ENCODE measurements at places on chromosomes 5 and 9. TPM values are rescaled to one million over a fixed set of nuclear protein-coding genes. Genes with fewer than 3 reads are reported as not detected.
A peak's percentile ranks its signal among the peaks of the same experiment; 100 is the strongest.

GRCh38 chr5:143826951-143827444 is 15.0 kb downstream of the HMHB1 start:
- no peak for DNase-seq

DNA sequence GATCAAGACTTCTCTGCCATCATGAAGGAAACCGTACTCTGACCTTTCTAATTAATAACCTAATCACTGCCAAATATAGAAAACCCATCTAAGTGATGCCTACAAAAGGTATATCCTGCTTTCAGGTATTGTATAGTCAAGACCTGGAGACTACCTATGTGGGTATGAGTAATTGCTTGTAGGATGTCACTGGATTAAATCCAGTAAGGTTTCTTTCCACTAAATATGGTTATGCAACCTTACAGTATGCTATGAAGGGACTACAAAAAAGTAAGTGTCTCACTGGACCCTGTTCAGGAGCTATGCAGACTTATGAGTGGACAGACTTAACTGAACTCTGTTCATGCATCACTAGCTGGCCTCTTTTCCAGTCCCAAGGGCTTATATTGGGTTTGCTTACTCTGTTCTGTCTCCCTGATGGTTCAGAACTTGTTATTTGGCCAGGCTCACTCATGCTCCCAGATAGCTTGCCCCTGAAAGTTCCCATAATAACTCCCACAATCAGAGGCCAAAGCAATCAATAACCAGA is 51.1 kb downstream of the PDE6A start:
- no peak for DNase-seq

GRCh38 chr5:149062371-149063016 is 368 bp downstream of the SH3TC2 start:
- no peak for DNase-seq

- no peak for DNase-seq
These were observed 97.7 kb downstream of the SLC44A1 start for GRCh38 chr9:105342147-105342505.

DNA sequence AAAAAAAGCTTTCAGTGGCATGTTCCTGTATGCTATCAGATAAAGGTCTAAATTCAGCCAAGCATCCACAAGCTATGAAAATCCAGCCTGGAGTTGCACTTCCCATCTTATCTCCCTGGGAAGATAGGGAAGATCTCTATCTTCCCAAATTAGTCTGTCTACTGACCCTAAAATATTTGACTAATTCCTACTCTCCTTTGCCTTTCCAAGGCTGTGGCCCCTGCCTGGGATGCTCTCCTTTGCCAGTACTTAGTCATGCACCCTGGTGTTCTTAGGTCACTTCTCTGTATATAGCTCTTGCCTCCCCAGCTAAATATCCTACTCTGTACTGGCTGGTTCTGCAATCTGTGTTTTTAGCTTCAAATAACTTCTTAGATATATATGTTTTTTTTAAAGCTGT is 44.0 kb upstream of the PLPP1 start:
- no peak for DNase-seq

DNA sequence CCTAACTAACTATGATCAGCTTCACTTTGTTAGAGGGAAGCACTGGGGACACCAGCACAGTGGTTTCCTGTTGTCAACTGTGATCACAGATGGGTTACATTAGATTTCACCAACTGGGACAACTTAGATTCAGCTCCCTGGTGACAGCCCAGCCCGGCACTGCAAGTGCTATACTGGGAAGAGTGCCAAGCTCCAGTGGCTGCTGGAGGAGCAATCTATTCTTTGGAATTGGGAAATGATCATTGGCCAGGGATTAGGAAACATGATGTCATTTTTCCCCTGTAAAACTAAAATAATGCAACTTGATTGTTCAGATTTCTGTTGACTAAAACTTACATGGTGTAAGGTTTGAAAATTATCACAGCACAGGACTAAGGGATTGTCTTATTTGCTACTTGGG is 33.2 kb downstream of the PTGR1 start:
- DNase-seq, result no peak

Gene MYOZ3
- 0.57 TPM for total RNA-seq

- peak; percentile 41 for DNase-seq
These were observed 33.0 kb downstream of the TENT4A start for GRCh38 chr5:6746244-6746643.

DNA sequence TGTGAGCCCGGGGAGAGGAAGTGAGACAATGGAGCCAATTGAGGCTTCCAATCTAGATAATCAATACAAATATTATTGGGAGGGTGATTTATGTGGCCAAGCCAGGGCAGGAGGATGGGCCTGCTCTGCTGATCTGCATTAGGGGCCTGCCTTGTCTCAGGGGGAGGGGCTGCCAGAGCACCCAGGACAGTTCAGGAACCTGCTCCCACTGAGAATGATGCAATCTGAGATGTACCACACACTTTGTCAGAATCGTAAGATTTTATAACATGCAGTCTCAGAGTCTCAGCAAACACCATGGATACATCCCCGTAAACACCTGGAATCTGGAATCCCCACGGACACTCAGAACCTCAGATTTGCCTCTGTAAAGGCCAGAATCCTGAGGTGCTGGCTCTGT is 19.3 kb downstream of the FGF18 start:
- no peak for DNase-seq

Gene CDC20B
- not detected for total RNA-seq

Gene TRMO
- total RNA-seq, result 8.7 TPM

- DNase-seq, result no peak
These were observed 93.2 kb upstream of the GAS1 start for GRCh38 chr9:87040410-87041009.

DNA sequence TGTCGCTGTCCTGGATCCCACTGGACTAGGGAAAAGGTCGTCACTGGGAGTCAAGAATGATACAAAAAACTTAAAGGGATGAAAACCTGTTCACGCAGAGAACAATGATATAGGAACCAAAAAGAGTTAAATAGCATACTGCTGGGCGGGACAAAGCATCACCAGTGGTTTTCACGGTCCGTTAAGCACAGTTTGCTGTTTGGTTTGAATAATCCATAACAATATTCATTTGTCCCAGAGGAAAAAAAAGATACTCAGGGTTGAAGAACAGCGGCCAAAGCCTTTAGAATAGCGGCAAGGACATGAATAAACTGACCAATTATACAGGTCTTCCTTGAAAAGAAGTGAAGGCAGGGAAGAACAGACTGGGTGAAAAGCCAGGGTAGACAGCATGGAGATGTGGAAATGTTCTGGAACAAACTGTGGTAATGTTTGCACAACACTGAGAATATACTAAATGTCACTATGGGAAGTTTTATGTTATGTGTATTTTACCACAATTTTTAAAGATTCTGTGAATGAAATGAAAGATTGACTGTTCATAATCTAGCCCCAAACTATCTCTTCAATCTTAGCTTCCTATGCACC is 60.8 kb downstream of the MTMR12 start:
- DNase-seq, result no peak

GRCh38 chr9:113748135-113748534 is 128.0 kb upstream of the ZNF618 start:
- DNase-seq, result no peak

DNA sequence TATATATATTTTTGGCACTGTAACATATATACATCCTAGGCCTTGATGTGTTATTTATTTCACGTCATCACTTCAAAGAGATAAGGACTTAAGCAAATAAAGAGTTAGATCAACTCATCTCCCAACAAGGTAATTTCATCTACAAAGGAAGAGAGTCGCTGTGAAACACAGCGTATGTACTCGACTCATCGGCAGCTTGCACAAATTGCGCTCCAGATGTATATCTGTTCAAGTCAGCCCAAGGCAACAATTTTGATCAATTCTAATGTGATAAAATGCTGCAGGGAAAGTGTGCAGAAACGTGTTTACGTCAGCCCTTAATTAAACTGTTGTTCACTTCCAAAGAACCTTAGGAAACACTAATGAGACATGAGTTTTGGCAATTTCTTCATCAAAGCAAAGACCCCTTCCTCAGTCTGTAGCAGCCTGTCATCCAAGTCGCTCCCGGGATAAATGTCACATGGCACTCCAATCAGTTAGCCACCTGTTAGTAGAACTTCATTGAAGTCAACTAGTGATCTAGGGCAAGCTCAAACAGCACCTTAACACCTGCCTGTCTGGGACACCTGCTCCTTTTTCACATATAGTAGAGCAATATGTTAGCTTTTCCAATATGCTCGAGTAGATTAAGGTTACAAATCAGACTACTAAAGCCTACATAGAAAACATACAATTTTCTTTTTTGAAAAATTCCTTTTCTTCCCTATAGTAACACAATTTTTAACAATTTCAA is 182.4 kb downstream of the NFIB start:
- no peak for DNase-seq

GRCh38 chr5:4949108-4949507 is 191.0 kb upstream of the ADAMTS16 start:
- no peak for DNase-seq

DNA sequence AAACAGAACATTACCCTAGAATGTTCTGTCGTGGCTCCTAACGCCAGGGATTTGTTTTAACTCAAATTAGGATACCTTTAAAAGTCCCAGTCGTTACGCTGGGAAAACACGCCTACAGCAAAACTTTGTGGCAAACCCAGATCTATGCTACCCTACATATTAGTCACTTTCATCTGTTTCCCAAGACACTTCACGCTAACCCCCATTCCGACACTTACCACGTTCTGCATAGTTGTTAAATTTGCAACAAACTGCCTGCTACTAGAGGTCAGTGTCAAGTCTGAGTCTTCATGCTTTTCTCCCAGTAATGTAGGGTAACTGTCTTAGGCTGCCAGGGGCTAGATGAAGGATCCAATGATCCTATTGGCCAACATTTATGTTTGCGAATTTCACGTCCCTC is 140.3 kb downstream of the RASEF start:
- no peak for DNase-seq

DNA sequence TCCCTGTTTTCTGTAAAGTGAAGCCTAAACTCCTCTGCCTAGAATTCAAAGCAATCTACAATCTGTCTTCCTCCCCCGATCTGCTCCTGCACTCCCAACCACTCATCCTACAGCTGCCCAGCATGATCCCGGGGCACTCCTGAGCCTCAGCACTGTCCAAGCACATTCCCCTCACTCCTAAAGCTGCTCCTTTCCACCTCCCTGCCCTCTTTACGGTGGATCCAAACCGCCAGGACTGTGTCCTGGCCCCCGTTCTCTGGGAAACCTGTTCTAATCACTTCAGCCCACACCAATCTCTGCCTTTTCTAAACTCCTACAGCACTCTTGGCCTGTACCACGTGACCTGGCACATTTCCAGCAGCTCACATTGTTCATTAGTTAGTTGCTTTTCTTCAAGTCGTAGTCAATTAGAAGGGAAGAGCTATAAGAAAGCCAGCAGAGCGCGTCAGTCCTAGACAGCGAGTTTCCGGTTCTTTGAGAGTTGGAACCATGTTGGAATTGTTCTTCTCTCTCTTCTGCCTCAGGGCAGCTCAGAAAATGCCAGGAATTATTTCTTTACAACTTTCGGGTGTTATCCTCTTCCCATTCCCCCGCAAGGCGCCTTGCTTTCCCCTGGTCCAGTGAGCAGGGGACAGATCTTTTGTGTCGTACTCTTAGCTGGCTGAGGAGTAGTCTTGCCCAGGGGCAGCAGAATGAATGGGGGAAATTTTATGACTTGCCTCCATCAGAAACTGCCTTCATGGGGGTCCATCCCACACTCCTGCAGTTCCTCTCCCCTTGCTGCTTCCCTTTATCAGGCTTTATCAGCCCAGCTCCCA is 60.7 kb downstream of the NRG2 start:
- peak; percentile 41 for DNase-seq

DNA sequence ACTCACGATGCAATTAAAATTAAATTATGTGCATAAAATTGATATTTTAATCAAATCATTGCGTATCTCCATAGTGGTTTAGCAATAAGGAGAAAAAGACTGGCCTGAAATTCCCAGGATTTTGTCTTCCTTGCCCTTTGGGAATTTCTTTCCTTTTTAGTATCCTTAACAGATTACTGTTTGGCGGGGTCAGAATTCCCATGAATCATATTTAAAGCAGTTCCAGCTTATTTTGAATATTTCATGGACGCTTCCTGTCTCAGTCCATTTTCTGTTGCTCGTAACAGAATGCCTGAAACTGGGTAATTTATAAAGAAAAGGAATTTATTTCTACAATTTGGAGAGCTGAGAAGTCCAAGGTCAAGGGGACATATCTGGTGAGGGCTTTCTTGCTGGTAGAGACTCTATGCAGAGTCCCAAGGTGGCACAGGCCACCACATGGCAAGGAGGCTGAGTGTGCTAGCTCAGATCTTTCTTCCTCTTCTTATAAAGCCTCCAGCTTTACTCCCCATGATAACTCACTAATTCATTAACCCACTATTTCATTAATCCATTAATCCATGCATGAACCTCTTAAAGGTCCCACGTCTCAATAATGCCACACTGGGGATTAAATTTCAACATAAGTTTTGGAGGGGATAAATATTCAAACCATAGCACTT is 37.8 kb downstream of the CDH6 start:
- no peak for DNase-seq

DNA sequence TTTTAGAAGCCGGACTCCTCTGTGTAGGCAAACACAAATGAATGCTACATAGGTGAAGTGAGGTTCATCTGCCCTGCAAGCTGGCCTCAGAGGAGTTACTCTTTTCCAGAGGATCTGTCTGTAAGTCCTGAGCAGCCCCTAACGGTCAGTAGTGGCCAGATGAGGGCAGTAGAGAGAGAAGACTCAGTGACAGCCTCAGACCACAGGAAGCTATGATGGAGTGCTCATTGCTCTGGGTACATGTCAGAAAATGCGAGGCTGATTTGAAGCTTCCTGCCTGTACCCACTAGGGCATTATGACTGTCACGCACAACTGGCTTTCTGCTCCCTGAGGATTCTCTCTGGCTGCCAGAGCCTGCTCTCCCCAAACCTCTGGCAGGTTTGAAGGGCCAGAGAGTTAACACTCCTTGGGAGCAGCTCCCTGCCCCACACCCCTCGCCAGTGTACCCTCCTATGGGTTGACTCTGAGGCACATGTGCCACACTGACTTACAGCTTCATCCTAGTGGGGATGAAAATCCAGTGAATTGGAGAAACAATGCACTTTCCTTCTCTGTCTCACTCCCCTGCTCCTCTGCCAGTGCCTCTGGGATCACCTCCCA is 141.5 kb downstream of the GABRG2 start:
- DNase-seq, result no peak

DNA sequence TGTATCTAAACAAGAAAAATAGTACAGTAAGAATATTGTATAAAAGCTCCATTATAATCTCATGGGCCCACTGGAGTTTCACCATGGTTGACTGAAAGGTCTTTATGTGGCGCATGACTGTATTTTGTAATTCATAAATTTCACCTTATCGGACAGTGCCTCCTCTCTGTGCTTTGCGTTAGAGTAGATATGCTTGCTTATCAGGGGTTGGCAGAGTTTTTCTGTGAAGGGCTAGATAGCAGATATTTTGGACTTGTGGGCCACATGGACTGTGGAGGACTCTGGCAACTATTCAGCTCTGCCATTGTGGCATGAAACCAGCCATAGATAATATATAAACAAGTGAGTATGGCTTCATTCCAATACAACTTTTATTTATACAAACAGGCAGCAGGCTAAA is 23.2 kb downstream of the GAPVD1 start:
- DNase-seq, result no peak

- DNase-seq, result no peak
These were observed 7.3 kb upstream of the HNRNPAB start for GRCh38 chr5:178196986-178197385.

Gene IDNK
- 4.0 TPM for total RNA-seq

Gene OBP2B
- not detected for total RNA-seq

Gene IFNA10
- total RNA-seq, result not detected

- DNase-seq, result no peak
These were observed 545 bp downstream of the HMGCS1 start for GRCh38 chr5:43312699-43313034.

- no peak for DNase-seq
These were observed 324.4 kb upstream of the ADAMTSL1 start for GRCh38 chr9:18149471-18150011.

All from posterior vena cava (tissue), 2 donors.